ENCODE measurements at places on chromosomes 11 and 22.

GRCh38 chr11:35675901-35676610 lies 13.5 kb downstream of the TRIM44 start:
- no peak for DNase-seq

DNA sequence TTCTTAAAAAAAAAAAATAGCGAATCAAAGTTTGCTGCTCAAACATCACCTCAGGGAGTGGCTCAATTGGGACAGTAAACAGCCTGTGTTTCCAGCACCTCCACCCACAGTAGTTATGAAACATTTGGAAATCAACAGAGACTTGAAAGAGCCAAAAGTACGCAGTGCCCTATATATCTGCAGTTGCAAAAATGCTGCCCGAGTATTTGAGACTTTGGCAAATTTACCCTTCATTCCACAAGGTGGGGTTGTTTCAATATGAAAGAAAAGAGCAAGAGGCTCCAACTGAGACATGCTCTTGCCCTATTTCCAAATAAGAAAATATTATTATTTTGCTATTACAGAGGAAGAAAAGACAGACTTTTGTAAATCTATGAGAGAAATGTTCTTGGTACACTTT lies 851.1 kb upstream of the RAG2 start:
- DNase-seq, result peak; percentile 68

- DNase-seq, result peak; percentile 84
Measured at GRCh38 chr11:783581-784015, 6.3 kb downstream of the CEND1 start.

GRCh38 chr11:125572916-125573315 lies 3.6 kb downstream of the EI24 start:
- DNase-seq, result no peak

DNA sequence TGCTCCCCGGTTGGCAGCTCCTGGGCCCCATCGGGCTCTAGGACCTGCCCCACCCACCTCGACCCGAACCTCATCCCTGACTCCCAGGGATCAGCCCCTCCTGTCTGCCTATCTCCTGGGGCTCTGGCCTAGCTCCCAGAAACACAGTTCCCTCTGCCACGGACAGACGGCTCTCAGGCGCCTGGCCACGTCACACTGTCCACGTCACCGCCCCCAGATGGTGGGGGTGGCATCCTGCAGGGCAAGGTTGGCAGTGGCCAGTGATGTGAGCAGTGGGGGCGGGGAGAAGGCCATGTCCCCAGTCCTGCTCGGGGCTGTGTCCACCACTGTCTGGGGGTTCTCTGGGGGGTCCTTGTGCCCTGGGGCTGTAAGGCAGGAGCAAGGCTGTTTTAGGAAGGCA lies 29.2 kb downstream of the SYT7 start:
- DNase-seq, result peak; percentile 68

- DNase-seq, result no peak
Measured at GRCh38 chr22:19815093-19815822, 39.4 kb downstream of the GNB1L start.

DNA sequence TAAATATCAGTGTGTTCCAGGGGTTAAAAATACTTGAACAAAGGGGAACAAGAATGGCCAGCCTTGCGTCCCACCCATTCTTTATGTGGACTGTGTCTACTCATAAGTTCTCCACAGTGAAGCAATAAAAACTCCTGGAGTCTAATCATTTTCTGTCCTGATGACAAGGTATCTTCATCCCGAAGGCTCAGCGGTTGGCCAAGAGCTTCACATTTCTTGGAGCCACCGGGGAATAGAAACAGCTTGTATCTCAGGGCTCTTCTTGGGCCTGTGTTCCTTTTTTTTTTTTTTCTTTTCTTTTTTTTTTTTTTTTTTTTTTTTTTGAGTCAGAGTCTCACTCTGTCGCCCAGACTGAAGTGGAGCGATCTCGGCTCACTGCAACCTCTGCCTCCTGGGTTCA lies 36.8 kb upstream of the ADORA2A start:
- no peak for DNase-seq

GRCh38 chr11:869399-870126 lies 26.9 kb downstream of the TSPAN4 start:
- DNase-seq, result no peak

DNA sequence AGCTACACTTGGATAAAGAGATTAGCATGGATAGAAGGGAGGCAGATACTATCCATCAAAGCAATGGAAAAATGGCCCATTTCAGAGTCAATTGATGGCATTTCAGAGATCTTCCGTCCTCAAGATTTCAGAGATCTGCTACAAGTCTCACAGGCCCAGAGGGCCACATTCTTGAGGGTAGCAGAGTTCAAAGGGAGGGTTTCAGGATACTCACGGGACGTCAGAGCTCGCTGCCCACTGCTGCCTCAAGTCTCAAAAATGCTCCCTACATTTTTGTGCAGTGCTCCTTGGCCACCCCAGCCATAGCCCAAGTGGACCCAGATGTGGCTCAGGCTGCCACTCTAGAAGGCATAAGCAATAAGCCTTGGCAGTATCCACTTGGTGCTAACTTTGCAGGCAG lies 24.9 kb downstream of the RTL6 start:
- no peak for DNase-seq

DNA sequence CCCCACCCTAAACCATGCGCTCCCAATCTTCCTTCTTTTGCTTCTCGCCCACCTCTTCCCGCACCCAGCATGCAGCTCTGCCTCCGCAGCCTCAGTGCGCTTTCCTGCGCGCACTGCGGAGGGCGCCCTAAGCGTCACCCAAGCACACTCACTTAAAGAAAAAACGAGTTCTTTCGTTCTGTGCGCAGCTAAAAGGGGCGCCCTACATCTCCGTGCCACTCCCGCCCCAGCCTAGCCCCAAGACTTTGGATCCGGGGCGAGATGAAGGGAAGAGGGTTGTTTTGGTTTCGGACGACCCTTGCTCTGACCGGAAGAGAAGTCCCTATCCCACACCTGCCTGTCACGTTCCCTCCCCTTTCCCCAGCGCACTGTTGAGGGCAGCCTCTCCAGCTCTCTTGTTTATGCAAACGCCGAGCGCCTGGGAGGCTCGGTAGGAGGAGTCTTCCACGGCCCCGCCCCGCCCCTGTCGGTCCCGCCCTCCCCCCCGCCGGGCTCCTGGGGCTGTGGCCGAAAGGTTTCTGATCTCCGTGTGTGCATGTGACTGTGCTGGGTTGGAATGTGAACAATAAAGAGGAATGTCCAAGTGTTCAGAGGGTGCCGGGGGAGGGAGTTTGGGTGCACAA lies 5.3 kb downstream of the VSIG2 start:
- DNase-seq, result peak; percentile 90

DNA sequence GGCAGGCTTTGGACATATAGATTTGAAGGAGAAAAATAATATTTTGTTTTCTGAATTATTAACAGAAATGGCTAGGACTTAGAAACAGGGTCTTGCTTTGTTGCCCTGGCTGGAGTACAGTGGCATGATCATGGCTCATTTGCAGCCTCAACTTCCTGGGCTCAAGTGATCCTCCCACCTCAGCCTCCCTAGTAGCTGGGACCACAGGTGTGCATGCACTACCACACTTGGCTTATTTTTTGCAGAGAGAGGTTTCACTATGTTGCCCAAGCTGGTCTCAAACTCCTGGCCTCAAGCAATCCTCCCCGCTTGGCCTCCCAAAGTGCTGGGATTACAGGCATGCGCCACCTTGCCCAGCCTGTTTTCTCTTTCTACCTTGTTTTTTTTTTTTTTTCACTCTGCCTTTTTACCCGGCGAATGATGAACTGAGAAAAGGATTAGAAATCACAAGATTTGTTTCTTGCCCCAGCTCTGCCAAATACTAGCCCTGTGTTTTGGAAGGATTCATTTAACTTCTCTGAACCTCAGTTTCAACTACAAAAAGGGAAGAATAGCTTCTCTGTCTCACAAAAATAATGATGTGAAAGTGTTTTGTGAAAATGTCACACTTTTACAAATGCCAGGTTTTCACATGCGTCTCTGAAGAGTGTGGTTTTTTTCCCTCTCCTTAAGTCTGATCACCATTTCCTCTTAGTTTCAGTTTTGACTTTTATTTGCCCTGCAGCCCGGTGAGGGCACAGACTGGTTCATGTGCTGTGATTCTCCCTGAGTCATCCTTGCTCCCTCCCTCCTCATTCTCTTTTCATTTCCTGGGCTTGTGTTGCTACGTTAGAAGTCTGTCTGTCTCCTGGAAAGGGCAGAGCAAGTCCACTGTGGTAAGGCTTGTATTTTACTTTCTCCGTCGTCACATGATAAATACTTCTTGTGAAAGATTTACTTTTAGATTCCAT lies 67.7 kb downstream of the BCL2L13 start:
- peak; percentile 95 for DNase-seq

GRCh38 chr22:31897842-31898805 lies 46.2 kb upstream of the YWHAH start:
- DNase-seq, result peak; percentile 23

DNA sequence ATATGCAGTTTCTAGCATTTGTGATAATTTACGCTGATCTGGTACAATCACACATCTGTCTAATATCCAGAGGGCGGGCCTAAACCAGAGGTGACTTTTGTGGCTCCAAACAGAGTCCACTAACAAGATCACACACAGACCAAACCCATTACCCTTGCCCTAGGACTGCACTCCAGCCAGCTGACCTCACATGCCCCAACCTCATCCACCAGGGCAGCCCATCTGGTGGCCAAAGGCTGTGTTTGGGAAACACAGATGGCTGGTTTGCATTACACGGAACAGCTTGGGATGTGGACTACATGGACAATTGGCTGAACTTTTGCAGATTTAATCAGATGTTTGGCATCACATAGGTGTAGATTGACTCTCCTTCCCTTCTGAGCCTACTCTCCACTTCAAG lies 228.2 kb downstream of the GRIK4 start:
- DNase-seq, result no peak
